ENCODE measurements at places on chromosomes 6 and 20.

DNA sequence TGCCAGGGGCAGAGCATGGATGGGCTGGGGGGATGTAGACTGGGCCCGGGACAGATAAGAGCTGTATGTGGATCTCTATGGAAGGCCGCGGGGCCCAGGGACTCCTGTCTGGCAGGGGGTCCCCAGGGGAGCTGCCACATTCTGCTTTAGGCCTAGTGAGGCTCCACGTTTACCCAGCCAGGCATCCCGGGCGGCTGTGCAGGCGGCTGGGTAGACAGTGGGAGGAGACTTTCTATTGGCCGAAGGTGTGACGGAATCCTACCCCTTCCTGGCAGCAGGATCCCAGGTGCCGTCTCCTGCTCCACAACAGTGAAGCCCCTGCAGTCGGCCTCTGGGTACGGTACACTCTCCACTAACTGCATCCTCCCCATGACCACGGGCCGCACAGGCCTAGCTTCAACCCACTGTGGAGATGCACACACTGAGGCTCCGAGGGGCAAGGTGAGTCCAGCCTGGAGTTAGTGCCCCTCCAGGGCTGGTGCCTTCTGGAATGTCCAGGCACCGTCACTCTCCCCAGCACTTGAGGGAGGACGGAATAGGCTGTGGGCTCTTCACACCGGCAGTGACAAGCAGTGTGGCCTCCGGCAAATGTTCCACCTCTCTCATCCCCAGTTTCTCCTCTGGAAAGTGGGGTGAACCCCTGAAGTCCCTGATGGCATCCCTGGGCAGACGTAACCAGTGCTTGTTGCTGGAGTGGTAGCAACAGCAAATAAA lies 36.8 kb upstream of the ZBP1 start:
- DNase-seq: no peak

GRCh38 chr20:20405623-20406022 lies 37.7 kb downstream of the INSM1 start:
- no peak for DNase-seq

- no peak for DNase-seq
Measured at GRCh38 chr6:136734977-136735376, 57.3 kb downstream of the MAP3K5 start.

GRCh38 chr6:112439432-112439831 lies 92.3 kb downstream of the RFPL4B start:
- no peak for DNase-seq
